ENCODE measurements at places on chromosomes 7 and 10. TPM values are rescaled to one million over a fixed set of nuclear protein-coding genes. Genes with fewer than 3 reads are reported as not detected.

CHPF2 gene
- 23.6 TPM for total RNA-seq

TFPI2 gene
- 4.1 TPM for total RNA-seq

HOXA1 gene
- total RNA-seq, result 0.98 TPM

CDNF gene
- 3.5 TPM for total RNA-seq

PRKG1 gene
- 20.0 TPM for total RNA-seq

GRCh38 chr10:26801274-26801673 is 59.5 kb downstream of the ABI1 start:
- DNase-seq, result no peak

GRCh38 chr10:13089345-13089744 is 10.6 kb upstream of the OPTN start:
- DNase-seq, result no peak

DNA sequence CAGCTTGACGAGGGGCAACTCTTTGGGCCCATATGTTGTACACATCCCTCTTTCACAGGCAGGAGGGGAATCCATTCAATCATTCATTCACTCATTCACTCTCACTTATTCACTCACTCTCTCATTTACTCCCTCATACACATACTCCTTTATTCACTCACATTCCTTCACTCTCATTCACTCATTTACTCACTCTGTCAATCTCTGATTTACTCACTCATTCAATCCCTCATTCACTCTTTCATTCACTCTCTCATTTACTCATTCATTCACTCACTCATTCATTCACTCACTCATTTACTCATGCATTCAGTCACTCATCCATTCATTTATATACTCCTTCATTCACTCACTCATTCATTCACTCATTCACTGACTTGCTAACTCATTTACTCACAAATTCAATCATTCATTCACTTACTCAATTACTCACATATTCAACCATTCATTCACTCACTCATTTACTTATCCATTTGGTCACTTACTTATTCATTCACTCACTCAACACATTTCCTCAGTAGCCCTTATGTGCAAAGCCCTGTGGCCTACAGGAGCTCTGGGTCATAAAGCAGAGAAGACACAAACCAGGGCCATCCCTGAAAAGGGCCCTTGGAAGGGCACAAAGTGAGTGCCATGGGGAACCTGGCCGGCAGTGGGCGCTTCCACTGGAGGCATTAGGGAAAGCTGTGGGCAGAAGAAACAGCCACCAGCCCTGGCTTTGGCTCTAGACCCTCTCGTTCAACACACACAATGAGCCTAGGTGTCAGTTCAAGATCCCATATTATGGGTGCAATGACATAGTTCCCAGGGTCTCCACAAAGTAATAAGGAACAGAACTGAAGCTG is 26.0 kb downstream of the HIP1 start:
- DNase-seq, result no peak

All from sciatic nerve (tissue), 2 donors.